NCI-H1694 treated with DMSO at 0.1 percent for 48 hours (cell line): ENCODE measurements at places on chromosomes 3 and 15.

- DNase-seq: peak; percentile 39
These were observed 674 bp downstream of the MSL2 start for GRCh38 chr3:136195258-136196063.

DNA sequence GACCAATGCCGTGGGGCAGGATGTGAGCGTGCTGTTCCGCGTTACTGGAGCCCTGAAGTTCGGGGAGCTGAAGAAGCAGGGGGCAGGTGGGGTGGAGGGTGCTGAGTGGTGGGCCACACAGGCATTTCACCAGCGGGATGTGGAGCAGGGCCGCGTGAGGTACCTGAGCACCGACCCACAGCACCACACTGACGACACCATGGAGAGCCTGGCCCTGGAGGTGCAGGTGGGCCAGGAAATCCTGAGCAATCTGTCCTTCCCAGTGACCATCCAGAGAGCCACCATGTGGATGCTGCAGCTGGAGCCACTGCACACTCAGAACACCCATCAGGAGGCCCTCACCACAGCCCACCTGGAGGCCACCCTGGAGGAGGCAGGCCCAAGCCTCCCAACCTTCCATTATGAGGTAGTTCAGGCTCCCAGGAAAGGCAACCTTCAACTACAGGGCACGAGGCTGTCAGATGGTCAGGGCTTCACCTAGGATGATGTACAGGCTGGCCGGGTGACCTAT is 179.6 kb downstream of the TBC1D2B start:
- no peak for DNase-seq

- DNase-seq: no peak
These were observed 64.5 kb downstream of the PIK3R4 start for GRCh38 chr3:130682131-130682530.

DNA sequence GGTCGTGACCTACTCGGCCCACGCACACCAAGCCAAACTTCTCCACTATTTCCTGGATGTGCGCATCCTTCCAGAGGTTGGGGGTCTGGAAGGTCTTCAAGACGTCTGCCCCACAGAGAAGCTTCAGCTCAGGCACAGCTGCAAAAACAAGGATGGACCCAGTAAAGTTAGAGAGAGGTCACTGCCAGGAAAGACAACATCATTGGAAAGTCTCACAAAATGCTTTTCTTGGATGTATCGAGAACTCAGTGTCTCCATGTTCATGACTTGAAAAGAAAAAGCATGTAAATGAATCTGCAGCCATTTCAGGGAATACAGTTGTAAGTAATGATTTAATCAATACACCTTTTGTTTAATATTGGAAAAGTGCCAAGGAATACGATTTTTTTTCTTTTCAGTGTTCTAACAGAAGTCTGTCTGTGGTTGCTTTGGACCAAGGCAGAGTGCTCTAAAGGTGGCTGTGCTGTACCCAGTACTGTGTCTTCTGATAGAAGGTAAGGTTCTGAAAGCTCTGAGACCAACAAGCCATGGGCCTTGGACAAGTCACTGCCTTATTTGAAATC is 21.8 kb upstream of the RBP1 start:
- DNase-seq: no peak

GRCh38 chr3:30688776-30689641 is 82.6 kb downstream of the TGFBR2 start:
- no peak for DNase-seq

- no peak for DNase-seq
These were observed 323.3 kb downstream of the CTNNB1 start for GRCh38 chr3:41522612-41523011.

DNA sequence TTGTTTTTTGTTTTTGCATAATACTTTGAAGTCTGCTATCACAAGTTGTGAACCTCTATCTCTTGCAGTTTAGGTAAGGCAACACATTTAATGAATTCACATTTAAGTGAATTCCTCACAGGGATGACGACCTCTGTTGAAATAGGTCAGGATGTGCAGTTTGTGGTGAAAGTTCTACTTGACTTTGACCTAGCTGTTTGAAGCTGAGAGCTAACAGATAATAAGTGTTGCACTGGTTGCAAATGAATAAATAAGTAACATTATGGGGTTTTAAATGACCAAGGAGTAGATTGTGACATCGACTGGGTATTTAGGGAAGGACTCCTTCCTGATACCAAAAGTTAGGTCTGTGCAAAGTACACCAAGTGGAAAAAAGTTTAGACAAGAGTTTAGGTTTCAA is 23.9 kb downstream of the NIT2 start:
- no peak for DNase-seq

- DNase-seq: no peak
These were observed 22.1 kb upstream of the SCAANT1 start for GRCh38 chr3:63934041-63934866.

- DNase-seq: no peak
These were observed 124.5 kb upstream of the CTDSPL start for GRCh38 chr3:37737134-37737533.

DNA sequence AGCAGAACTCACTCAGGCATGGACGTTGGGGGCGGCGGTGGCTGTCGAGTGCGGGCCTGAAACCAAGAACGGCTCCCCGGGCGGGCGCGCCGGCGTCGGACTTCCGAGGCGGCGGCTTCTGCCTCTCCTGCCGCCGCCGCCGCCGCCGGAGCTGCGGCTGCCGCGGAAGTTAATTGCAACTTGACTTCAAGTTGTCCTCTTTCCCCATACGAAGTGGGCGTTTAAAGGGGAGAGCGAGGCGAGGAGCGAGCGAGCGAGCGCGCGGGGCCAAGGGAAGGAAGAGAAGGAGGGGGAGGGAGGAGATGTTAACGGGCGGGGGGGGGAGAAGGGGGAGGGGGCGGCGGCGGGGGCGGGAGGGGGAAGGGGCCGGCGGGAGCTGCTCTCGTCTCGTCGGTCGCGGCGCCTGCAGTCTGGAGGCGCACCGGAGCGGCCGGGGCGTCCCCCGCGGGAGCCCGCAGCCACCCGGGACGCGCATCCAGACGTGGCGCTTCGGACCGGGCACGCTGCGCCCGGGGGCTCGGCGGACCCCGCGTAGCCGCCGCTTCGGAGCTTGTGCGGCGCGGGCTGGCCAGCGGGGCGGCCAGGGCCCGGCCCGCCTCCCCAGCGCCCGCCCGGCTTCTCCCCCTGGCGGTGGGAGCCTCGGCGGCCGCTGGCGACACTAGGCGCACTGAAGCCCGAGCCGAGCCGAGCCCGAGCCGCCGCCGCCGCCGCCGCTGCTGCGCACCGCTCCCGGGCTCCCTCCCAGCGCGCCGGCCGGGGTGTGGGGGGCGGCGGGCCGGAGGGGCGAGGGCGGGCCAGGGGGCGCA is 19.7 kb upstream of the SATB1 start:
- no peak for DNase-seq

DNA sequence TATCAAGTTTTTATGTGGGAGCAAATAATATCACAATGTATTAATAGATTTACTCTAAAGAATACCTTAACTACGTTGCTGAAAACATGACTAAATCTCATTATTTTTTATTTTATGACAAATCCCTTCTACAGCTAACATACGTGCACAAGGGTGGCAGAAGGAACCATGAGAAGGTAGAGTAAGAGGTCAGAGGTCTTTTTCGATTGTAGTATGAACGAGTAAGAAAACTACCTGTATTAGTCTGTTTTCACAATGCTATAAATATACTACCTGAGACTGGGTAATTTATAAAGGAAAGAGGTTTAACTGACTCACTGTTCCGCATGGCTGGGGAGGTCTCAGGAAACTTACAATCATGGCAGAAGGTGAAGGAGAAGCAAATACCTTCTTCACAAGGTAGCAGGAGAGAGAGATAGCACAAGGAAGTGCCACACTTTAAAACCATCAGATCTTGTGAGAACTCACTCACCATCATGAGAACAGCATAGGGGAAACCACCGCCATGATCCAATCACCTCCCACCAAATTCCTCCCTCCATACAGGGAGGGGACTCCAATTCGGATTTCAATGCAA is 95.3 kb downstream of the SUCLG2 start:
- no peak for DNase-seq

- no peak for DNase-seq
These were observed 353.6 kb downstream of the SHQ1 start for GRCh38 chr3:72494626-72495025.

DNA sequence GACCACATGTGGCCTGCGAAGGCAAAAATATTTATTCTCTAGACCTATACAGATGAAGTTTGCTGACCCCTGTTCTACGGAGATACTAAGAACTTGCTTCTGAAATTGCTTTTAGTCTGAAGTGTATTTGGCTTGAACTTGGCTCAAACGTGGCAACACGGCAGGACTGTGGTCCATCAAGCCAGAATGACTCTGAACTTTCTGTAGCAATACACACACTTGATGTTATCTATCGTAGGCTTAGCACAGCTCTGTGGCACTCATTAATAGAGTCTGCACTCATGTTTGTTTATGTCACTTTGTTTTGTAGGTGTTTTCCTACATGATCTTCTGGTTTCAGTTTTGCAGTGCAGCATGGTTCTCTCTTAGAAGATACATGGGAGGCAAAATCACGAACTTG is 298.1 kb downstream of the ADAMTS17 start:
- DNase-seq: no peak

DNA sequence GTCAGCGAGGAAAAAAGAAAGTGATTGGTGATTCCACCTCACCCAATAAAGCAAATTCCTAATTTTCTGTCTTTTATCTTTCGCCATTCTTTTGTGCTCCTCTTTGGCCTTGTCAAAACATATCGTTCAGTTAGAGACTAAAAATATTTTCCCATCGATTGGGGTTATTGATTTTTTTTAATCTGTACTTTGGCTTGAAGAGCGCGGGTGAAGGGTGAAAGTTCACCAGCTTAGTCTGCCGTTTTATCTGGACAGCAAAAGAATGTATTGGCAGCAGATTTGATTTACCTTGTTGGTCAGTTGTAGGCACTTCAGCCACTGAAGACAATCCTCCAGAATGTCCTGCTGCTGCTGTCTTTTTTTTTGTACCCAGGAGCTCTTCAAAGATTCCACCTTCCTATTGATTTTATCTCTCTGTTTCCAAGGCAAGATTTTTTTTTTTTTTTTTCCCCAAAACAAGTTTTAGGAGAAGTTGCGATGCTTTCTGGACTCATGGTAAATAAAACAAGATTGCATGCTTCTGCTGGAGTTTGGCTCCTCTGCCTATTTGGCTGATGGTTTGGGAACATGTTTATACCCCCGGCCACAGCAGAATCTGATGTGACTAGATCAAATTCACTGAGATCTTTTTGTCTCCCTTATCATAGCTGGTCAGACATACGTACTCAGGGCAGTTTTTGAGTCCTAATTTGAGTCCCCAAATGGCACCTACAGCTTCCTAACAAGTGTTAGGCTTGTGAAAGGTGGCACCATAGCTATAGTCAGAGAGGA is 269.3 kb upstream of the ONECUT1 start:
- no peak for DNase-seq

- no peak for DNase-seq
These were observed 259.9 kb upstream of the ATP11B start for GRCh38 chr3:182533394-182533793.

- no peak for DNase-seq
These were observed 123.2 kb upstream of the SLC7A14 start for GRCh38 chr3:170709046-170709445.

- DNase-seq: no peak
These were observed 213.8 kb upstream of the C2CD4B start for GRCh38 chr15:62378772-62379498.

- DNase-seq: no peak
These were observed 36.1 kb downstream of the IL17RD start for GRCh38 chr3:57128826-57129667.

- DNase-seq: no peak
These were observed 83.1 kb upstream of the STAC start for GRCh38 chr3:36297195-36297594.

- DNase-seq: peak; percentile 64
These were observed 1.4 kb downstream of the PFN2 start for GRCh38 chr3:149969110-149969939.

- DNase-seq: no peak
These were observed 50.4 kb downstream of the ADAM10 start for GRCh38 chr15:58698887-58699641.

DNA sequence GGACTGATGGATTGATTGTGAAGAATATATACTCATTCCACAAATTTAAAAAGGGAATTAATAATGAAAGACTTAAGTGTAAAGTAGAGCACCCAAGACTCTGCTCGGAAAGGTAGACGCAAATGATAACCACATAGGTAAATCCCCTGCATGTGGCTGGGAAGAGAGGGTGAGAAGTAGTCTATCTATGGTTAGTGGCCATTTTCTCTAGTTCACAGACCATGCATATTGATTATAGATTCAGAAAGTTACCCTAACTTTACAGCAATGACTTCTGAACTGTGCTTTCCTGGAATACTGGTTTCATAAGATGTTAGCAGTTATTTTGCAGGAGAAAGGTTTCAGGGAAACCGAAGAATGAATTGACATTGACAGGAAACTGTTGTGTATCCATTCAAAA is 51.7 kb downstream of the CASR start:
- DNase-seq: no peak

DNA sequence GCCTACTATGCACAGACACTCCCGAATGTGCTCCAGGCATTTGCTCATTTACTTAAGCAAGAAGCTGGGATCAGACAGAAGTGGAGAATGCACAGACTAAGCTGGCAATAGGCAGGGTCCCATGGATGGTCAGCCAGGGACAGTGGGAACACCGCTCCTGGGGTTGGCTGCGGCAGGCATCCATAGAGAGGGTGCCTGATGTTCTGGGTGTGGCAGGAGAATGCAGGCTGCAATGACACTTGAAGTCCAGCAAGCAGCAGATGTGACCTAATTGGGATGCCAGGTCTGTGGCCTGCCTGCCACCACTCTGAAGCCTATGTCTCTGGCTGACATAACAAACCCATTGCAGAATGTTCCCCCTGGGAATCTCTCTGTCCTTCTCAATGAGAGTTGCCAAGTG is 40.2 kb upstream of the SLC6A11 start:
- no peak for DNase-seq

GRCh38 chr15:64134345-64134829 is 17.1 kb upstream of the SNX22 start:
- no peak for DNase-seq

- peak; percentile 16 for DNase-seq
These were observed 3.0 kb downstream of the ISL2 start for GRCh38 chr15:76339305-76340197.

DNA sequence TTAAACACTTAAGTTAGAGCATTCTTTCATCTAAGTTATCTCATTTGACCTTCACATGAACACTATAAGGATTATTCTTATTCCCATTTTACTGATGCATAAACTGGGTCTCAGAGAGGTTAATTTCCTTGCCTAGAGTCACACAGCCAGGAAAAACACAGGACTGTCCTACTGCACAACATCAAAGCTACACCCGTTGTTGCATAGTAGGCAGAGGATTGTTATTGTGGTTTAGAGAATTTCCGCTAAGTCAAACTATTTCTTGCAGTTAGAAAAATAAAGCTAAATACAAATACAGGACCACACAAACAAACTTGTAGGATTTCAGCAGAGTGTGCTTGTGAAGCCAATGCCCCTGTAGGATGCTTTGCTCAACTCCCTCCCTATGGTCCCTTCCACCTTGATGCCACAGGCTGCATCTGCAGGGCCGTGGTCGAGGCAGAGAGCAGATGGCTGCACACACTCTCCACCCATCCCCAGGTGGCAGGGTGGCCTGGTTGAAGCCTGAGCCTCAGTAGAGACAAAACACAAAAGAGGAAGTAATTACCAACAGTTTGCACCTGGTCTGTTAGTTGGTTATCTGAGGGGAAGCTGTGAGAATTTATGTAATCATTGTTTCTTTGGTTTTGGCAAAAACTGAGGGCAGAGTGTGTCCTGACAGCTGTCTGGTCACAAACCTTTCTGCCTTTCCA is 41.1 kb upstream of the SKOR1 start:
- peak; percentile 27 for DNase-seq
